Stimulated activated CD4-positive, alpha-beta T cell treated with anti-CD3 and anti-CD28 coated beads, Interleukin-12 subunit alpha, Interleukin-12 subunit beta, amount 100 ng/mL, for 48 hours (primary cell): ENCODE measurements at places on chromosomes 3 and 15.

DNA sequence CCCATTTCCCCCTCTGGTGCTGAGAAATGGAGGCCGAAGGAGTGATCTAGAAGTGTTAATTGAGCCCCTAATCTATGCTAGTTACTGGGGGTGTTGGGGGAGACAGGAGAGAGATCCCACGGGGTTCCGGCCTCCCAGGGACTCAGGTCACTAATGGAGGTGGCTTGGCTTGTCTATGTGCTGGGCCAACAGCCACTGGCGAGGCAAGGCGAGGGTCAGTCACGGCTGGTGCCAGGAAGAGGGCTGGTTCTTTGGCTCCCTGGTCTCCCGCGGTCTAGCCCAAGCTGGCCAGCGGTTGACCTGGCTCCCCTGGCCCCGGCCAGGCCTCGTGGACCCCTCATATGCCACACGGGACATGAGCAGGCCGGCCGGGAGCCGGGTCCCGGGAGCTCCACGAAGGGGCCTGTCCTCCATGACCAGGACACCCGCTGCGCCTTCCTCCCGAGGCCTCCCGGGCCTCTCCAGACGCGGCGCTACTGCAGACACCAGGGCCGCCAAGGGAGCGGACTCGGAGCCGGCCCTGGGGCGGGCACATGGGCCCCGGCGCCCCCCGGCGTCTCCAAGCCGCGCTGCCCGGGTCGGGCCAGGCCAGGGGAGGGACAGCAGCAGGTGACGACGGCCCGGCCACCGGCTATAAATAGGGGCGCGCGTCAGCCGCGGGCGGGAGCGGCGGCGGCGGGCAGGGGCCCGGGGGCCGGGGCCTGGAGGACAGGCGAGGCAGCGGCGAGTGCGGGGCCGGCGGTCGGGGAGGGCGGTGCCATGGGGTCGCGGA, at the start of gene ALPK3:
TSS of gene ALPK3 (plus strand) at position 663 of the 772 bp plus-strand sequence. CDS start at position 760, 97 bp downstream.
- no peak for DNase-seq

DNA sequence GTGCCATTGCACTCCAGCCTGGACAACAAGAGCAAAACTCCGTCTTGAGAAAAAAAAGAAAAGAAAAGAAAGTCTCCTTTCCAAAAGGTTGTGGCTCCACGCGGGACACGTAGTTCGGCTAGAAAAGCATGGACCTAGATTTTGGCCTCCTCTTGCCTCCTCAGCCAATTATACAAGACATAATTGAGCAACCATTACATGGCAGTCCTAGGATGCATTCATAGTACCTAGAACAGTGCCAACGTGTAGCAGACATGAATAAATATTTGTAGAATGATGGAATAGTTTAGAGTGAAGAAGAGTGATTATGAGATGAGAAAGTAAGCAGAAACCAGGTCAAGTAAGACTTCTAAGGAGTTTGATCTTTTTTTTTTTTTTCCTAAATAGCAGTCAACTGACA, 112.5 kb downstream of the ZNF609 start:
- DNase-seq = no peak

DNA sequence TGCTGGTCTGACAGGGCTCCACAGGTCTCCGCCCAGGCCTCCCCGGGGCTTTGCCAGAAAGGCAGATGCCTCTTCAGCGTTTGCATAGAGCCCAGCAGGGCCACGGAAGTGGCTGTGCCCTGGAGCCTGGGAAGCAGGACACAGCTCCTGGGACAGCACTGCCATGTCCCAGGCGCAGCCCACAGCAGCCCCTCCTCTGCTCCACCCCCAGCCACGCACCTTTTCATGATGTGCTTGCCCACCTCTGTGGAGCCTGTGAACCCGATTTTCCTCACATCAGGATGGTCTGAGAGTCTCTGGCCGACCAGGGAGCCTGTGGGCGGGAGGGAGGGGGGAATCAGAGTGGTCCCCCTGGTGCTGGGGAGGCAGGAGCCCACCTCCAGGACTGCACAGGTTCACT, 33.9 kb upstream of the SLC41A3 start:
- no peak for DNase-seq

GRCh38 chr15:81299156-81299555, 24.8 kb downstream of the STARD5 start:
- DNase-seq = no peak

GRCh38 chr15:60000113-60000823, 3.8 kb upstream of the FOXB1 start:
- no peak for DNase-seq

DNA sequence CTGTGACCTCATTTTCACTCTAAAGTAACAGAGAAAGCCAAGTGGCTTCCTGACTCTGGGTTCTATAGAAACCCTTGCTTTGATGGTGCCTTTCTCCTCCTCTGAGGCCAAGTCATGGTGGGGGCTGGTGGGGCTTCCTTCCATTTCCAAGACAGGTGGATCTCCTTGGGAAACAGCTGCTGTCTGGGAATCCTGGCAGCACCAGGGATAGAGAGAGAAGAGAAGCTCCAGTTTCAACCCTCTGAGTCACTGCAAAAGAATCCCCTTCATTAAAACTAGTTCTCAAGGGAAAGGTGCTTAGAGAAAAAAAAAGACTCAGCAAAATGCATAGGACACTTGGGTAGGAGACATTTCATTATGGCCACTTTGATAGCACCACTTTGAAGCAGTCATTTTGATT, 614.4 kb downstream of the FHIT start:
- DNase-seq = no peak

- no peak for DNase-seq
Observed at GRCh38 chr3:168864107-168865021, 768.6 kb upstream of the GOLIM4 start.

- no peak for DNase-seq
Observed at GRCh38 chr15:64006642-64007041, 39.6 kb downstream of the DAPK2 start.

GRCh38 chr3:158169091-158169491, 59.2 kb downstream of the RSRC1 start:
- no peak for DNase-seq

GRCh38 chr3:124221422-124221821, 229.5 kb upstream of the ROPN1 start:
- DNase-seq = no peak

- no peak for DNase-seq
Observed at GRCh38 chr3:196042673-196043072, 39.2 kb downstream of the TFRC start.

DNA sequence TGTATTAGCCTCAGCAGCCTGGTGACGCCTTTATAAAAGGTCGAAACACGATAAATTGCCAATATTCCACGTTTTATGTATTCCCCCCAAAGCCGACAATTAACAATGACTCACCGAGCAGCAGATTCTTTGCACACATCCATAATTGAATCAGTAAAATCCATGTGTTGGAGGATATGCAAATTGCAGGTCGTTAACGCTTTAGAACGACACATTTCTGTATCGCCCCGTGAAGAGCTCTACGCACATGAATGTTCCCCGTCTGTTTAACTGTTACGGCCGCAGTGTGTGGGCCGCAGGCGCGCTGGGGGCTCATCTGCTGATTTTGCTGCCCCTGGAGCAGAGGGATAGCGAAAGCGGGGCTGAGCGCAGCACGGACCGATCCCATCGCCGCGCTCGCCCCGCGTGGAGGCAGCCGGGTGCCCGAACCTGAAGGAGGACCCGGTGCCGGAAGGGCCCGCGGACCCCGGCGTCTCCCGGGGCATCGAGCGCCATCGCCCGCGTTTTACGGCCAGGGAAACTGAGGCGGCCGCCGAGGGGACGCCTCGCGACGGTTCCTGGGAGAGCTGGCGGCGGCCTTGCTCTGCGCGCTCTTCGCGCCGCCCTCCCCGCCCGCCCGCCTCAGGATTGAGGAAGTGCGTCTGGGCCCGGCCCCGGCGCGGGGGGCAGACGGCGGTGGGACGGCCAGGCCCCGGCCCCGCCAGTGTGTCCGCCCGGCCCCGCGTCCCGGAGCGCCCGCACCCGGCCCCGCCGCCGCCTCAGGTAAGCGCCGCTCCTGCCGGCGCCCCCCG, at the start of gene LRRK1:
TSS of gene LRRK1 (plus strand) at position 668 of the 791 bp plus-strand sequence. CDS start 5,276 bp downstream, outside the sequence.
- DNase-seq = no peak

DNA sequence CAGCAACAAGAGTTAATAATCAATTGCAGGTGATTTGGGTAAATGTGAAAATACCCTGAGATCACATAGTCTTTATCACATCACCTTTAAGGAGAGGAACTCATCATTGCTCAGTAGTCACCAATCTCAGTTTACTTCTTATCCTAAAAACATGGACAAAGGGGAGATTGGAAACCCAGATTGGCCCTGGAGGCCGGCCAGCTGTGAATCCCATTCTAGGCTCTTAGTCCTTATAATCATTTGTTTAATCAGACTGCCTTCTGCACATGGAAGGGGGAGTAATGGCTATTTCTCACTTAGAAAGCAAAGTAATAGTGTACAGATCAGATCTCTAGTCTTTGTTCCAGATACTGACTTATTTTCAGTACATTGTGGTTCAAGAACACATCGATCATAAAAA, 37.2 kb upstream of the CPB1 start:
- DNase-seq = no peak

- DNase-seq = no peak
Observed at GRCh38 chr3:148360051-148360450, 337.7 kb upstream of the AGTR1 start.

- no peak for DNase-seq
Observed at GRCh38 chr15:96585484-96586386, 255.2 kb downstream of the NR2F2 start.

DNA sequence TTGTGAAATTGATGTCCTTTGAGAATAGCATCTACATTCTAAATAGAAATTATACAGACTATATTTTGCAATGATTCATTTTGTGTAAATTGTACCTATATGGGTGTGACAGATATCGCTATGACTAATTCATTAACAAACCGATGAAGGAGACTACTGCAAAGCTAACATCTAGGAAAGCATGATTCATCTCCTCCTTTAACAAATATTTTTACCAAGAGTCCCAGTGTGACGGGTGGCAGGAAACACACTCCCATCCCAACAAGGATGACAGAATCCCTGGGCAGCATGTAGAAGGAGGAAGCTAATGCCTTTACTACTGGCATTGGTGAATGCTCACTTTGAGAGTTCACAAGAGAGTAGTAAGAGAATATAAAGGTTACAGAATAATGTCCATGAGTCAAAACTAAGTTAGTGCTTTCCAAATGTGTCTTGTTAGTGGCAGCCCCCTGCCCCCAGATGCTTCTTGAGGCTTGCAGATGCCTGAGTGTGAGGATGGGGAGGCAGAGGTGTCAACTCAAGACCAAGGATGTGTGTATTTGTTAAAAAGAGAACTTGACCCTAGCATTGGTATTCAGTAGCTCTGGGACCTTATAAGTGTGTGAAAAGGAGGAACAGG, 180.6 kb downstream of the FMN1 start:
- no peak for DNase-seq

DNA sequence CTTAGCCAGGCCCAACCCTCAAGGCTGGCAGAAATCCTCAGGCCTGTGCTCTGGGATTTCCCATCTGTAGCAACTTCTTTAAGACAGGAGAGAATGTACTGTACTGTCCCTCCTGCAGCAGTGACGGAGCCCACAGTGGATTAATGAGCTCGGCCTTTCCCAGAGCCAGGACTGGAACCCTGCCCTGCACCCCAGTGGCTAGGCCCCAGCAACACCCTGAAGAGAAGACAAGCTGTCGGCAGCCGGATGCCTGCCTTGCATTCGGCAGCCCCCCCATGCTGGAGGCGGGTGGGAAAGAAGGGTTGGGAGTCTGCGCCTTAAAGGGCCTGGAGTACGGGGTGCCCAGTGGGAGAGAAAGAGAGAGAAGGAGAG, 32.0 kb downstream of the KLHL25 start:
- no peak for DNase-seq

- no peak for DNase-seq
Observed at GRCh38 chr3:50714946-50715345, 40.2 kb downstream of the DOCK3 start.

DNA sequence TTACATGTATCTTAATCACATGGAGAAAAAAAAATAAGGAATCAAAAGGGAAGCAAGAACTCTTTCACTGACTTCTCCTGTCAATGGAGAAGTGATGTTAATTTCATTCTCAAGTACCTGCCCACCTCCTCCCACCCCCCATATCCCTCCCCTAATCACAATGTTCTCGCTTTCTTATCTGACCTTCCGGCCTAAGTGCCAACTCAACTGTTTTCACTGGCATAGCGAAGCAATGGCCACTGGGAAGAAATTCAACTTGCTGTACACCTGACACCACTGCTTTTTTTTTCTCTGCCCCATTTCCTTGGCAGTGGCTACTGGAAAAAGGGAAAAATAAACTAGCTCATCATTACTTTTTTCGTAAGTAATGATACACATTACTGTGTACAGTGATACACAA, 3.8 kb downstream of the SGO1 start:
- DNase-seq = no peak

GRCh38 chr3:177329854-177330253, 132.6 kb upstream of the TBL1XR1 start:
- DNase-seq = no peak

GRCh38 chr15:73781038-73781925, 28.1 kb upstream of the INSYN1 start:
- no peak for DNase-seq

DNA sequence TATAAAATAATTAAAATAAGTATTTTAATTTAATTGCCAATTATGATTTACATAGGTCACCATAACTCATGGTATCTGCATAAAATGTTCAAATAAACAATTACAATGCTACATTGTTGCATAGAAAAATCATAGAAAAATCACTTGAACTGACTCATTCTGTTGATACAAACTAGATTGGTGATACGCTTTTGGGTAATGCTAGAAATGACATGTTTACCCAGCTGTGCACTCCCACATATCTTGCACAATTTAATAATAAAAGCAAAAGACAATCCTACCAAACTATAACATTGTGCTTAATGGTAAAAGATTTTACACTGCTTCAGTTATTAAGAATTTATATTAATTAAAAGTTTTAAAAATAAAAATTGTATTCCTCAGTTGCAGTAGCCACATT, 45.8 kb upstream of the FBXL22 start:
- DNase-seq = no peak

- DNase-seq = no peak
Observed at GRCh38 chr15:64535460-64536243, 75.3 kb downstream of the ZNF609 start.

GRCh38 chr3:140899363-140899762, 42.3 kb upstream of the SLC25A36 start:
- DNase-seq = no peak

DNA sequence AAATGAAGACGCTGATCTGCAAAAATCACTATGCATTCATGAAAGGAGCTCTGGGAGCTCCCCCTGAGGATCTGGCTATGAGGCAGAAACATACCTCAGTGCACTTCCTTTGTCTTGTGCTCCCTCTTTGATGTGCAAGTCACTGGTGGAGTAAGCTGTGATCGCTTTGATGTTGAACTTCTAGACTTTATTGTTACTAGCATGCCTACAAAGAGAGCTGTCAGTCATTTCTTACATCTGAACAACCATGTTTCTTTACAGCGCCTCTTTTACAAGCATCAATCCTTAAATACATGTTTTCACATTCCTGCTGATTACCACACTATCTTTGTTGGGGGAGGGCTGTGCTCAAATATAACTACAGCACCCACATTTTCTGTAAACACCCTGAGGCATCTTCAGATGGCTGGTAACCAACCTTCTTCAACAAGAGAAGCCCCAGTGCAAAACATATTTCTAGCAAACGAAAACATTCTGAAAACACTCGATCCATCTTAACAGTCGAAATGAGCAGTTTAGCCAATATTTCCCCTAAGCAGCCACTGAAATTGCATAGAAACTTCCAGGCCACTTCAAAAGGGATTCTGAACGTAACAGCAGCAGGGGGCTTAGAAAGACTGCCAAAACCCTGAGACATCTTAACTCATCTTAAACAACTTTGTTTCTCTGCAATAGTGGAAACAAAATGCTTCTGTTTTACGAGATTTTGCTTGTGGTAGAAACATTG, 101.9 kb upstream of the ICE2 start:
- no peak for DNase-seq
